ENCODE measurements at places on chromosomes 1 and 21. TPM values are rescaled to one million over a fixed set of nuclear protein-coding genes. Genes with fewer than 3 reads are reported as not detected.

DNA sequence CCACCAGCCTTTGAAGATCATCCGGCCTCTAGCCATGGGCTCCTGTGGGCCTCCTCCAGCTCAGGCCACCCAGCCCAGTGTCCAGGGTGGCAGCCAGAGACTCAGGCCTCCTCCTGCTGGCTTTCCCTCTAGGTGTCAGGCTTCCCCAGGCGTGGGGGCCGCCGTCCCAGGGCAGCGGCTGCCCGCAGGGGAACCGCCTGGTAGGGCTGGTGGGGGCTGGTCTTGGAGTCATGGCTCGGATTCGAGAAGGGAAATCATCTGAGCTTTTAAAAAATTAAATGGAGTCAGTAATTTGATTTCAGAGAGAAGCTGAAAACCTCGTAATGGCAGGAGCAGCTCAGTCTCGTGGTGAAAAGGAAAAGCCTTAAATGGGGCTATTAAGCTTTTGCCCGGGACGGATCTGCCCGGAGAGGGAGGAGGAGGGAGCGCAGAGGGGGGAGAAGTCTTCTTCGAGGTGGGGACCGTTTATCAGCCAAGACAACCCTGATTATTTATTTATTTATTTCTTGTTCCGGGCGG is 66.4 kb upstream of the TARDBP start:
- DNase-seq: no peak

- DNase-seq: no peak
Measured at GRCh38 chr1:201140235-201140940, 13.4 kb upstream of the ASCL5 start.

- DNase-seq: no peak
Measured at GRCh38 chr1:240720976-240721375, 109.0 kb upstream of the GREM2 start.

DNA sequence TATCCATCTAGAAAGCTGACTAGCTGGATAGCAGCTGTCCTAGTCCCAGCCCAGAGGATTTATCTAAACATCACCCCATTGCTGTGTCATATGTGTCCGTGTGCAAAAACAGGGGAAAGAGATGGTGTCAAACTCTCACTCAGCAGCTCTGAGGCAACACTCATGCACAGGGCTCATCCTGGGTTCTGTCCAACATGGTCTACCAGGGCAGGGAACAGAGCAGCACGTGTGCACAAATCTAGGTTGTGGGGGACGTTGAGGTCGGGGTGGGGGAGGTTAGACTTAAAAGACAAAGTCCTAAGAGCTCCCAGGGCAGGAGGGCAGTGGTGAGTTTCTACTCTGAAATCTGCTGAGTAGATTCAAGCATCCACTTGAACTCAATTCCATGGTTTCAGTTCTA is 16.2 kb downstream of the PI4KB start:
- peak; percentile 27 for DNase-seq

DNA sequence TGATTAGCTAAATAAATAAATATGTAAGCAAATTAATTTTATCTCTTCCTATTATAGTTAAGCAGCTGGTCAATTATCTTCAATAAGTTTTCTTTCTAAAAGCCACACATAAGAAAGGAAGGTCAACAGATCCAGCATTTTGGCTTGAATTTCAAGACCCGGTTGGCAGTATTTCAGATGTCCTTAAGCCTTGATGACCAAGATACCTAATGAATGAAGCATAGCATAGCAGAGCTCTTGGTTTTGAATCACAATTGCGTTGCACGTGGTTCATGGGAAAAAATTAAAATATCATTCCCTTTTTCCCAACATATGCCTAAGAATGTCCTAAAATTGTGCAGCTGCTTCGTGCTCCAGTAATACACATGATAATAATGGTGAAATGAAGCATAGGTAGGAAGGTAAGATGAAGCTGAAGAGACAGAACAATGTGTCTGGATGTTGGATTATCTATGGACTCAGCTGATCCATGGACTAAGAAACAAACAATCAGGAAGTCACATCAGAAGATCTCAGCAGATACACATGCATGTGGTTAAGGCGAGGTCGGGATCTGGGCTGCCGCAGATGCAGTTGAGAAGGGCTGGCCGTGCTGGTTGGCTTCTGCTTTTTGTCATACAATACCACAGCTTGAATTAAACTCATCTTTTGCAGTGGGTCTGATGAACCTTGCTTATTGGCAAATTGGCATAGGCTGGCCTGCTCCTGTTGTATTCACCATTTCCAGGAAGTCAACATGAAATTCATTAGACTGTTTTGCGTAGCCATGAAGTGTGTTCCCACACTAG is 284.9 kb upstream of the RUNX1 start:
- DNase-seq: no peak

FAM167B gene
- 5.2 TPM for total RNA-seq

GRCh38 chr1:74247881-74248528 is 12.8 kb downstream of the TNNI3K start:
- DNase-seq: no peak

IRF6 gene
- 0.32 TPM for total RNA-seq

DNA sequence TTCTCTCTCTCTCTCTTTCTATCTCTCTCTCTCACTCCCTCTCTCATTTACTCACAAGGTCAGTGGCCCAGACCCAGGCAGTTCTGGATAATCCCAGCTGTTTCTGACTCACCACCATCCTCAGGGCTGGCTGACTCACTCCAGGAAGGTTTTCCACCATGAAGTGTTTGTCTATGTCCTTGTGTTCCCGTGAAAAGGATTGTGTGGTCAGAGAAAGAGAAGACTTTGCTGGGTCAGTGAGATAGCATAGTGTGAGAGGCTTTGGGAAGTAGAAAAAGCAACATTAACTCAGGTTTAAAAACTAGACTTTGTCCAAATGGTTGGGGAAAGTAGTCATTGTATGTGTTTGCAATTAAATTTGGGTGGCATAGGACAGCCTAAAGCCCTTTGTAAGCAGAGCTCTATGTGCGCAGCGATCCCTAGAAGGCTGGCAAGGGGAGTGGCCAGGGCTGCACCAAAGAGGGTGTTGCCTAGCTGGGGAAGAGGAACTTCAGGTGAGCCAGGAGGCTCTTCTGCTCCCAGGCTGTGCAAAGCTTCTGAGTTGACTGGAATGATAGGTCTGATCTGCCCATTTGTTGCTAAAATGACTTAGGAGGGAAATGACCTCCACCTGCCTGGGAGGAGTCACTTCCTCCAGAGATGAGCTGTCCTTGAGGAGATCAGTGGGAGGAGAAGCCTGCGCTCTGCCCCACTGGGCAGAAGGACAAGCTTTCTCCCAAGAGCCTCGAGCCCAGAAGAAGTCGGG is 4.9 kb upstream of the CAPN2 start:
- peak; percentile 99 for DNase-seq

GRCh38 chr1:2279210-2279639 is 51.1 kb downstream of the SKI start:
- DNase-seq: peak; percentile 96

- DNase-seq: no peak
Measured at GRCh38 chr1:220151454-220151853, 57.5 kb downstream of the IARS2 start.

DNA sequence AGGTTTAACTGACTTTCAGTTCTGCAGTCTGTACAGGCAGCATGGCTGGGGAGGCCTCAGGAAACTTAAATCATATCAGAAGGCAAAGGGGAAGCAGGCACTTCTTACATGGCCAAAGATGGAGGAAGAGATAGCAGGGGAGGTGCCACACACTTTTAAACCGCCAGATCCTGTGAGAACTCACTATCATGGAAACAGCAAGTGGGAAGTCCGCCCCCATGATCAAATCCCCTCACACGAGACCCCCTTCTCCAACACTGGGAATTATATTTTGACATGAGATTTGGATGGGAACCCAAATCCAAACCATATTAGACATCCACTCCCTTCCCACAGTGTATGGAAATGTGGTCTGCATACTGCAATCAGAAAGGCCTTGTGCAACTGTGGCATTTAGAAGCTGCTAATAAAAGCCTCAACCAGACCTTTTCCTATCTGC is 148.2 kb downstream of the FCRL5 start:
- DNase-seq: peak; percentile 35

DNA sequence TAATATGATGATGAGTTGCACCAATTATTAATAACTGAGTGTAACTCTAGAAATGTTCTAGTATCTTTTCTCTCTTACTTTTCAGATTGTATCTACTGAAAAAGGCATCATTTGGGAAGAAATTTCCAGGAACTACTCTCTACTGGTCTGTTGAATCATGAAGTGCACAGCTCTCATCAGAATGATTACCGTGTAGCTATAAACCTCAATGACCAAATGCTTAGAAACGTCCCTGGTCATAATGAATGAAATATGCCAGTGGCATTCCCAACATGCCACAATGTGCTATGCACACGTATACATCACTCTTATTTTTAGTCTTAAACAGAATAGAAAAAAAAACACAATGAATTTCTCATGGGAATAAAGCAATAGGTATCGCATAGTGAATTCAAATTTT is 534.3 kb upstream of the OLFM3 start:
- DNase-seq: no peak

ADAMTS4 gene
- total RNA-seq: 8.2 TPM

PGLYRP3 gene
- total RNA-seq: not detected

DNA sequence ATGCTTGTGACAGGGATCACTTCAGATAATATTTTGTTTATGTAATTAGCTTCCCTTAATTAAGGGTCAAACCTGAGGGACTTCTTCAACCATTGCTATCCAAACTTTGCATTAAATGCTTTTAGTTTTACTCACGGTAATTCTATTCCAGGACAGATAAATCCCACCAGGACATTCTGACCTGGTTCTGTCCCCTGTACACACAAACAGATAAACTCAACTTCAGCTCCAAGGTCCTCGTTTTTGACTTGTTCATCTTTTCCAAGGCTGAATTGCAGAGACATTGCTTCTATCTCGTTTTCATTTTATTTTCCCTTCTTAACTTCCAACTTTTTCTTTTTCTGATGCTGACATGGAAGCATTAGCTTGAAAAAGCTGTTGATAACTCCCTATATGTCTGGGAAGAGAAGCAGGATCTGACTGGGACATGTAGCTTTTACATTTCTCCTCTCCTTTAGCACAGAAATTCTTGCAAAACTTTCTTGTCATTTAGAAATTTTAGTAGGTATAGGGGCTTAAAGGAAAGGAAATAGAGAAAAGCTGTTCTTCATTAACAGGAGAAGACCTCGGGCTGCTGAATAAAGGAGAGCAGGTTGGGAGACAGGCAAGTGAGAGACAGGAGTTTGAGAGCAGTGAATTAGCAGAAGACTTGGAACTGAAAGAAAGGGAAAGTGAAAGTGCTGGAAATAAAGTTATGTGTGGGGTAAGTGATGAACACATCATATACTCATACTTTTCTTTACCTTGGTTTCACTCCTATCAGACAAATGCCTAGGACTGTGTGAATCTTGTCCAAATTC is 231.7 kb upstream of the B3GALT2 start:
- DNase-seq: peak; percentile 65

DNA sequence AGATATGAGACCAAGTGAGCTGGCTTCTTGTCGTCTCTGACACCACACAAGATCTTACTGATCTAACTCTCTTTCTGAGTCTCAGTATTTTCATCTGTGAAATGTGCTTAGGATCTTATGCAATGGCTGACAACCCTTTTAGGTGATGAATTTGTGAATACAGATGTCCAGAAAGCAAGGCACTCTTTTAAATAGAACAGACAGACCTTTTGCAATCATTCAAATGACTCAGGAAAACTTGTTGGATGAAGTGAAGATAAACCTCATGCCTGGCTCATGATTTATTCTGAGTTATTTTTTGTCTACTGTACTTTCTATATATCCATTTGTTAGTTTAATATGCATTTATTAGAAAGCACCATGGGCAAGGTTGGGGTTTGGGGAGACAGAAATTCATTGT is 411.3 kb downstream of the PTPRU start:
- peak; percentile 5 for DNase-seq

SLC6A17 gene
- total RNA-seq: under 0.01 TPM

- DNase-seq: no peak
Measured at GRCh38 chr21:15272171-15272570, 207.4 kb upstream of the NRIP1 start.

KRTAP20-4 gene
- total RNA-seq: not detected

DNA sequence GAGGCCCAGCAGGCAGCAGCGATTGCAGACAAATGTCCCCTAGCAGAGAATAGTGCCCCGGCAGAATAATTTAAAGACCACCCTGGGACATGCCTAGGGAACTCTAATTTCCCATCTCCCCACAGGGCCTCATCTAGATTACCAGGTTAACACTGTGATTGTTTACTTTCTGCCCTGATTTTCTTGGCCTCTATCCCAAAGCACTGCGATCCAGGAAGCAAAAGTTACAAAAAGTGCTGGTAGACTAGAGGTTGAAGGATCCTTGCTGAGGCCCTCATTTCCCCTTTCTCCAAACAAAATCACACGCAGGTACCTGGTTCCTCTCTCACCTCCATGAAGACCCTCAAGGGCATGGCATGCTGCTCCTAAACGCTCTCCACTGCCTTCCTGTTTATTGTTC is 229.7 kb downstream of the C1orf94 start:
- no peak for DNase-seq

LCE3A gene
- not detected for total RNA-seq

COL11A1 gene
- 19.6 TPM for total RNA-seq

DNA sequence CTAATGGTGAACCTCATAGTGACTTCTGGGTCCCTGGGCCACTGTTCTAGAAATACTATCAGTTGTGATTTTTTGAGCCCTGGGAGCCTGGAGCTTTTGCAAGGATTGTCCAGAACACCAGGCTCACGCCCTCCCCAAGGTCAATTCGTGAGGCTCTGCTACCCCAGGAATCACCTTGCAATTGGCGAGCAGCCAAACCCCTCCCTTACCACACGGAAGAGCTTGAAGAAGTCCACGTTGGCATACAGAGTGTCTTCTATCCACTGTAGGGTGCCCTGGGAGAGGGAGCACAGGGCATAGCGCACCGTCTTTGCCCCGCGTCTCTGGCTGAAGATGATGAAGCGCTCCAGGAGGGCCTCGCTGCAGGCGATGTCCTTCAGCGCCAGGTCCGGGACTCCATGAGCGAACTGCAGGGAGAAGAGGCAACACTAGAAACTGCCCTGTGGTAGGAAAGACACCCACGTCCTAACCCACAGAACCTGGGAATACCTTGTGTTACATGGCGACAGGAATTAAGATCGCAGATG is 22.3 kb downstream of the ABCA4 start:
- DNase-seq: no peak

DRAM2 gene
- 37.7 TPM for total RNA-seq

PTGFR gene
- total RNA-seq: 7.7 TPM

DNA sequence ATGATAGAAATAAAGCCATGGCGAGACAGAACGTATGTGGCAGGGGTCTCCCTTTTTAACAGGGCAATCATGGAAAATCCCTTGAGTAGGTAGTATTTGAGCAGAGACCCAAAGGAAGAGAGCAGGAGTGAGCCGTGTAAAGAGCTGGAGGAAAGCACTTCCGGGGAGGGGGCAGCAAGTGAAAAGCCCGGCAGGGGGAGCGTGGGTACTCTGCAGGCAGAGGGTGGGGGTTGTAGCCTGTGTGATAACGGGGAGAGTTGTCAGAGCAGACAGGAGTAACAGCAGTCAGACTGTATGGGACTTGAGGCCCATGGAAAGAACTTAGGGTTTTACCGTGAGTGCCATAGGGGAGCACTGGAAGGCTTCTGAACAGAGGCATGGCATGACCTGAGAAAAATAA is 51.1 kb upstream of the LDLRAP1 start:
- DNase-seq: no peak
